Activated CD4-positive, alpha-beta T cell treated with anti-CD3 and anti-CD28 coated beads for 24 hours (primary cell): ENCODE measurements at places on chromosomes 3 and 15.

GRCh38 chr3:26099692-26100091 lies 309.8 kb downstream of the OXSM start:
- DNase-seq, result no peak

- DNase-seq, result no peak
Observed at GRCh38 chr3:42302924-42303634, 37.1 kb upstream of the CCK start.

GRCh38 chr3:8872261-8872660 lies 91.0 kb downstream of the RAD18 start:
- DNase-seq, result no peak

- DNase-seq, result no peak
Observed at GRCh38 chr15:100306098-100306497, 35.7 kb downstream of the ADAMTS17 start.
